GM19239 (cell line): ENCODE measurements at places on chromosomes 16 and 17.

GRCh38 chr17:65131946-65132345, 5.2 kb upstream of the RGS9 start:
- no peak for DNase-seq

- DNase-seq, result no peak
These were observed 13.3 kb upstream of the CAVIN1 start for GRCh38 chr17:42436391-42436790.

- no peak for DNase-seq
These were observed 2.9 kb downstream of the SPATA32 start for GRCh38 chr17:45258981-45259380.

DNA sequence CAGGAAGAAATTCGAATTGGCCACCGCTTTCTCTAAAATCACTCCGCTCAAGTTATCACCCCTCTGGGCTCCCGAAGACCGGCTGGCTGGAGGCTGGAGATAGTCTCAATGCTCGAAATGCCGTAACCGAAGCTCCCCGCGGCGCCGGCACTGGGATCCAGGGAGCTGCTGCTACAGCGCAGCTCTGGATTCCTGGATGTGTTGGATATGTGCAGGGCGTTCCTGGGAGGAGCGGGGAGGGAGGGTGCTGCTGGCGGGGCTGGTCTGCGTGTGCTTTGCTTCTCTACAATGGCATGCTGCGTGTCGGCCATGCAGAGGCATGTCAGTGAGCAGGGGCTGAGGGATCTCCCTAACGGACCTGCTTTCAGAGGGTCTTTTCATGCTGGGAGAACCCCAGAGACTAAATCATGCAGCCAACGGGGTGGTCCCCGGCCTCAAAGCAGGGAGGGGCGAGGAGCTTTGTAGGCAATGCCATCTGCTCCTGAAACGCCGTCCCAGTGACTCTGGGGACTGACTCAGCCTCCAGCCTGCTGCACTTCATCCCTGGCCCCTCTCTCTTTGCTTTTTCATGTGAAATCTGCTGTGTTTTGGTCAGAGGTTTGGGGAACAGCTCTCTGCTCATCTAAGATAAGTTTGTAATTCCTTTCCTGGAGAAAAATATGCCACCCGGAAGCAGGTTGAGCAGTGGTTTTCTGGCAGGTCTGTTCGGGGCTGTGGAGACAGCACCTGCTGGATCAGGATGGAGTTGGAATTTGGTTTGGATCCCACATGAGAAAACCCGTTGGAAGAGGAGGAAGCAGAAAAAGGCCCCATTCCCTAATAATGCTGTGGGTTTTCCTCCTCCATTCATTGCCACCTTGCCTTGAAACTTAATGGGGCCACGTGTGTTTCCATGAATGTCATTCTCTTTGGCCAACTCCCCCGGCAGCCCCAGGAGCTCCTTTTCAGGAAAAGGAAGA, 311.4 kb downstream of the SEC14L1 start:
- no peak for DNase-seq

GRCh38 chr17:78999056-78999768, 10.4 kb downstream of the CANT1 start:
- DNase-seq, result no peak

GRCh38 chr17:32440722-32441121, 3.6 kb upstream of the PSMD11 start:
- no peak for DNase-seq

GRCh38 chr17:80645706-80646325, 101.2 kb downstream of the RPTOR start:
- no peak for DNase-seq

GRCh38 chr17:78500806-78501205, 76.4 kb downstream of the DNAH17 start:
- DNase-seq, result no peak

DNA sequence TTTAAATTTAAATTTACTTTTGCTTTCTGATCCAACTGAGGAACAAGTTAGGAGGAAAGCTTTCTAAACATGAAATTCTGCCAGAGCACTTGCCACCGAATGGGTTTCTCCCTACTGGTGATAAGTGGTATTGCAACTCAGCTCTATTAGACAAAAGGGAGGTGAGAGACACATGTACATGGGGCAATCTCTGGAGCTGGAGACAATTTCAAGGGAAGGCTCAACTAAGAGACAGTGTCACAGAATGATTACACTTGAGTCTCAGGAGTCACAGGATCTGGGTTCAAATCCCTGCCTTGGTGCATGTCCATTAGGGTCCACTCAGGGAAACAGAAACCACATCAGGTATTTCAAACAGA, 37.4 kb downstream of the SOCS1 start:
- no peak for DNase-seq

DNA sequence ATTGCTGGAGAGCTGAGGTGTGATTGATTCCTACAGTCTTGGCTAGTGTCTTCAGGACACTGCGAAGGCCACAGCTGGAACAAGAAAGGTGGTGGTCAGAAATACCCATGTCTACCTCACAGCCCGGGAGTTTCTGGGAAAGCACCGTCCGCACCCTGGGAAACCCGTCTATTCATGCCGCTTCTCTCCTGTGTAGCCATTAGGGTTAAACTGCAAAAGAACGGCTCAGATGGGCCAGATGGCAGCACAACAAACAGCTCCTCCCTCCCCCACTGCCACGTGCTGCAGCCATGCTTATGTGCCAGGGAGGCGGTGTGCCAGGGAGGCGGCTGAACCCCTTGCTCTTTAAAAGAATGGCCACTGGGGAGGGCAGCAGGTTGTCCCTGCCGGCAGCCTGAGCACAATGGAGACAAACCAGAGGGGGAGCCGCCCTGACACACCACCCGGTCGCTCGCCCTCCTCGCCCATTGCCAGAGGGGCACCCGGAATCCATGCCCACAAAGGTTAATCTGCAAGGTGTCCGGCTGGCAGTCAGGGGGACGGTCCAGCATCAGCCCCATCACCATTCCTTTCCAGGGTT, 65.2 kb downstream of the CYTH1 start:
- no peak for DNase-seq

DNA sequence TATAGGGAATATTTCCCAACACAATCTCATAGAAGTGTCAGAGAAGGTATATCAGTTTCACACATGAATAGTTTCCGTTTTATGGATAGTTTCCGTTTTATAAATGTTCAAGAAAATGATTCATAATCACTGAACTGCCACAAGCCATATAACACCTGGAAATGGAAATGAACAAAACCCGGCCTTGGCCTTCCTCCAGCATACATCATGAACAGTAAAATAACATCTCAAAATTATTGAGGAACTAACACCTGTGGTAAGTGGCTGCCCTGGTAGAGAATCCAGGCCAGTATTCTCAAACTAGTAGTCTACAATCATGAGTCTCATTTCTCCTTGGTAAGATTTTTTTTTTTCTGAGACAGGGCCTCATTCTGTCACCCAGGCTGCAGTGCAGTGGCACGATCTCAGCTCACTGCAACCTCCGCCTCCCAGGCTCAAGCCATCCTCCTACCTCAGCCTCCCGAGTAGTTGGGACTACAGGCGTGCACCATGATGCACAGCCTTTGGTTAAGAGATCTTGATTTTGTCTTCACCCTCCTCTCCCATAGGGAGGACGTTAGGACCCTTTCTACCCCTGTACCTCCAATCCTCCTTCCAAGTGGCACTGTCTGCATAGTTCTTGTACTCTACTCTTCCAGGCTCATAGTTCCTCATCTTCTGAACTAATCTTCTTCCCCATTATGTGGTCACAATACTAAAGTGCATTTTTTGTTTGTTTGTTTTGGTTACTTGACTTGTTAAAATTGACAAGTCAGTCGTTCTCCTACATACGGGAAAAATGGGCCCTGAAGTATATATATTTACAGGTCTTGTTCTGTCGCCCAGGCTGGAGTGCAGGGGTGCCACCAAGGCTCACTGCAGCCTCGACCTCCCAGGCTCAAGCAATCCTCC, 15.0 kb upstream of the RGS9 start:
- DNase-seq, result no peak

GRCh38 chr17:12320286-12320685, 299.6 kb downstream of the MAP2K4 start:
- DNase-seq, result no peak

DNA sequence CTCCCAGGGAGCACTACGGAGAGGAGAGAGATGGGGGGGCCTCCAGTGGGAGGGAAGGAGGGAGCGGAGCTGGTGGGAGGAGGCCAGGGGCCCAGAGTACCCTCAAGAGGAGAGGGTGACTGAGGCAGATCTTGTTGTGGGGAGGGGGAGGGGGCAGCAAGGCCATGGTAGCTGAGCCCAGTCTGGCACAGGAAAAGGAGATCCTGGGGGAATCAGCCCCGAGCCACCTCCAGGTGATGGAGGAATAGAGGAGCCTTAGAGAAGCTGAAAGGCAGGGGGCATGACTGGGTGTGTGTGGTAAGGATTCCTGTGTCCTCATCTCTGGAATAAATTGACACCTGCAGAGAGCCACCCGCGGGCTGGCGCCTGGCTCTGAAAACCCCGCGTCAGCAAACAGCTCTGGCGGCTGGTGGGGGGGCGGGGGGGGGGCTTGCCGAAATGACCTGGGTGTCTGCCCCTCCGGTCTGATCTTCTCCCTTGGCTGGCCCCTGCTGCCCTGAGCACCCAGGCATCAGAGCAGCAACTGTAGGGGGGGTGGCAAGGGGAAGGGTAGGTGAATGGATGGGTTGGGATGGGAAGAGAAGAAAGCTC, 1.3 kb upstream of the NLGN2 start:
- no peak for DNase-seq

- DNase-seq, result no peak
These were observed 24.0 kb downstream of the METRNL start for GRCh38 chr17:83103200-83103942.

GRCh38 chr16:57306676-57307341, 22.3 kb upstream of the PLLP start:
- DNase-seq, result no peak

DNA sequence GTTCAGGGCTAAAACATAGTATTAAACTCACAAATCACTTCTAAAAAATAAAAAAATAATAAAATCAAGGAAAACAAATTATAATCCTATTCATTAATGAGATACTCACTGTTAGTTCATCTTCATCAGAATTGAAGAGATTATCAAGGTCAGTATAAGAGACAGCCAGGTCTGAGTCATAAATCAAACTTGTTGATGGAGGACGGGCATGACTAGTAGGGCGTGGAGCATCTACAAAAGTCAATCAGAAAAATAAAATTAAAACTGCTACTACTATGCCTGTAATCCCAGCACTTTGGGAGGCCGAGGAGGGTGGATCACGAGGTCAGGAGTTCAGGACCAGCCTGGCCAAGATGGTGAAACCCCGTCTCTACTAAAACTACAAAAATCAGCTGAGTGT, 59.1 kb upstream of the INTS2 start:
- DNase-seq, result no peak

- DNase-seq, result no peak
These were observed 5.4 kb upstream of the MMD start for GRCh38 chr17:55426851-55427586.

DNA sequence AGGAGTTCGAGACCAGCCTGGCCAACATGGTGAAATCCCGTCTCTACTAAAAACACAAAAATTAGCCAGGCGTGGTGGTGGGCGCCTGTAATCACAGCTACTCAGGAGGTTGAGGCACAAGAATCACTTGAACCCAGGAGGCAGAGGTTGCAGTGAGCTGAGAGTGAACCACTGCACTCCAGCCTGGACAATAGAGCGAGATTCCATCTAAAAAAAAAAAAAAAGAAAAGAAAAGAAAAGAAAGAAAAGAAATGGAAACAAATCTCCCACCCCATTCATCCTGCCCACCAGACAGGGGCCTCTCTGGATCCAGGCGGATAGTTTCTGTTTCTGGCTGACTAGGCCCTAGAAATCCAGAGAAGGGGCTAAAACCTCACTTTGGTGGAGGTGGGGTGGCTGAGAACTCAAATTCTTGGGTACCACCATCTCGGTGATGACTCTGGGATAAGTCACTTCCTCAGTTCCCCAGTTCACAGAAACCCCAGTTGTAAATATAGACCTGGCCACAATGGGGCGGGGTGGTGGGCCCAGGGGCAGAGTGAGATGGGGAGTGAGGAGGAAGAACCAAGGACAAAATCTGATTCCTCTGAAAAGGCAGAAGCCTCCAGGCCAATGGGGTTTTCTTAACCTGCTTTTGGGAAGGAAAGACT, 22.2 kb downstream of the SOCS1 start:
- no peak for DNase-seq

DNA sequence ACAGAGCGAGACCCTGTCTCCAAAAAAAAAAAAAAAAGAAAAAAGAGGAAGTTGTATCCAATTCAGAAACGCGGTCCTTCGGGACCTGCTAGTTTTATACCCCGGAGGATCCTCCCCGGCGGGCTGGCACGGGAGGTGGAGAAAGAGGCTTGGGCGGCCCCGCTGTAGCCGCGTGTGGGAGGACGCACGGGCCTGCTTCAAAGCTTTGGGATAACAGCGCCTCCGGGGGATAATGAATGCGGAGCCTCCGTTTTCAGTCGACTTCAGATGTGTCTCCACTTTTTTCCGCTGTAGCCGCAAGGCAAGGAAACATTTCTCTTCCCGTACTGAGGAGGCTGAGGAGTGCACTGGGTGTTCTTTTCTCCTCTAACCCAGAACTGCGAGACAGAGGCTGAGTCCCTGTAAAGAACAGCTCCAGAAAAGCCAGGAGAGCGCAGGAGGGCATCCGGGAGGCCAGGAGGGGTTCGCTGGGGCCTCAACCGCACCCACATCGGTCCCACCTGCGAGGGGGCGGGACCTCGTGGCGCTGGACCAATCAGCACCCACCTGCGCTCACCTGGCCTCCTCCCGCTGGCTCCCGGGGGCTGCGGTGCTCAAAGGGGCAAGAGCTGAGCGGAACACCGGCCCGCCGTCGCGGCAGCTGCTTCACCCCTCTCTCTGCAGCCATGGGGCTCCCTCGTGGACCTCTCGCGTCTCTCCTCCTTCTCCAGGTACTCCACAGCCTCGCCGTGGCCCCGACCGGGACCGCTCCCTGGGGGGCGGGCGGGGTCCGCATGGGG, at the start of gene CDH3:
CDH3 (plus strand) TSS at position 596 of the 779 bp plus-strand sequence; CDS start at position 666, 70 bp downstream.
- no peak for DNase-seq

GRCh38 chr17:42414704-42415409, 8.2 kb downstream of the CAVIN1 start:
- DNase-seq, result no peak

- DNase-seq, result no peak
These were observed 27.4 kb downstream of the BCO1 start for GRCh38 chr16:81265658-81266451.

- DNase-seq, result no peak
These were observed 55.4 kb downstream of the TENT4B start for GRCh38 chr16:50208460-50208931.

DNA sequence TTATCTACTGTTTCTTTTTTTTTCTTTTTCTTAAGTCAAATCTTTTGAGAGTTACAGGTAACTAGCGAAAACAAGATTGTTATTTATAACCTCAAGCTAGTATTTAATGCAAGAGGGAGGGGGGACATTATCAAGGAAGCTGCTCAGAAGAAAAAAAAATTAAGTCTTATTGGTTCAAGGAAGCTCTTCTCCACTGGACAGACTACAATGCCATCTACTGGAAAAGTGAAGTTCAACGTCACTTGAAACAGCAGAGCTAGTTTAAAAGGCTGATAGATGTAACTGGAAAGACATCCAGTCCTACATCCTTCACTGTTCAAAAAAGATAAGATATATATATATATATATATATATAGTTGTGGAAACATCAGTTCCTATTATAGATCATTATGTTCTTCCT, 418.0 kb upstream of the PSMD7 start:
- no peak for DNase-seq
